Stomach (tissue), 19 donors: ENCODE measurements at places on chromosomes 3 and 15.
A peak's percentile ranks its signal among the peaks of the same experiment; 100 is the strongest.

DNA sequence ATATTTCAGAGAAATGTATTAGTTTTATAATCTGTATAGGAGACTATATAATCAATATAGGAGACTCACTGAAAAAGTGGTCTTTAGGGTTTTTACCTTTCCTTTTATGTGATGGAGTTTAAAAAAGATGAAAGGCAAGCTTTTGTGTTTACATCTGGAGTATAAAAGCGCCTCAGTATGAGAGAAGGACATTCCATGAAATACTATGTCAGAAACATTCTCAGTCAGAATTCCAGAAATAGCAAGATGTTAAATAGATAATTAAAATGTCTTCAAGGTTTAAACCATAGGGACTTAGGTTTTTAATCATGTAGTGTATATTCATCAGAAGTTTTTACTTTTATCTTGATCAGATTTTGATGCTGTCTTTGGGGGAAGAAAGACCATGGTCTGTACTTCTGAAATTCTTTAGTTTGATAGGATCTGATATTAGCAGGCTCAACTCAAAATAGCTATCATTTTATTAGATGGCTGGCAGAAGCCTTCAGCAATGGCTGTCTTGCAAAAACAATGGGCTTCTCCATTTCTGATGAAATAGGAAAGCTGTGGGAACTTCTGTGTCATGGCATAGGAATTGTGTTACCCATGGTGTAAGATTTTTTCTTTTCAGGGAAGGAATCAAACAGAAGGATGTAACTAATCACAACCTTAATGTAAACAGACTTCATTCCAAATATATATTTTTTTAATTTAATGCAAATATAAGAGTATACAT lies 209.6 kb upstream of the PLSCR5 start:
- no peak for DNase-seq

GRCh38 chr3:46114323-46114988 lies 87.2 kb upstream of the XCR1 start:
- no peak for DNase-seq

- no peak for DNase-seq
These were observed 238.0 kb upstream of the EOMES start for GRCh38 chr3:27960133-27960532.

DNA sequence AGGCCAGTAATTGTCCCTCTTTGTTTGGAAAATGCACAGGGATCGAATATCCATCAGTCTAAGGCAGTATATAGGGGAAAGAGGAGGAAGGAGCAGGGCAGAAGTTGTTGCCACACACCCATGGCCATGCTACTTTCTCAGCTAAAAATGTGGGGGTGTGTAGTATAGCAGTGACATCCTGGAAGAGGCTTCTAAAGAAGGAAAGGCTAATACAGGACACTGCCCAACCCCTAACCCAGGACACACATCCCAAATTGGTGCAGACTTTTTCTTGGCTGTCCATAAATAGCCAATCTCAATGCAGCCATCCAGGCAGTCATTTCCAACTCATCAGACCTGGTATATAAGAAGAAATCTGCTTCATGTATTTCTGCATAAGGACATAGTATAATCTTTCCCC lies 33.1 kb upstream of the LRRN1 start:
- DNase-seq = no peak

DNA sequence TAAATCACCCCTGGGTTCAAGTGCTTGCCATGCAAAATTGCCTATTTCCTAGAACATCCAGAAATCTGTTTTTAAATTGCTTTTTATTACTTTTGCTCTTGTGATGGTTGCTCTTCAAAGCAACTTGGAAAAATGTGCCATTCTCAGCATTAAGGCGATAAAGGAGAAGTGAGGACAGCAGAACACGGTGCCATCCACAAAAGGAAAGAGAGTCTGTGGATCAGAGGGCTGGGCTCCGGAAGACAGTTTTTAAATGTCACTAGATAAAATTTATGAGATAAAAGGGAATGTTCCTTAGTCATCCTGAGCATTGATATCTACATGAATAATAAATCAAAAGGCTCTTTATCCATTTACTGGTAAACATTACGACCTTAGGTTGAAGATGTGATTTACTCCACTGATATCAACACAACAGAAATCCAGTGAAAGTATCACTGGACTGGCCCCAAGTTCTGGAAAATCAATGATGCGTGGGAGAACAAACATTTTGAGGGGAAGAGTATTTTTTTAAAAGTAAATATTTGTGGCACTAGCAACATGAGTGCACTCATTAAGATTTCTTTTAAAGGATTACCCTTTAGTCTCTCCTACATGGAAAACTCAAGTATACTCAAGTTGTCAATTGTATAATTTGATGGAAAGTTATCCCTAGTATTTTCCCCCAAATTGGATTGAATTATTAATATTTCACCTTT lies 554.7 kb downstream of the FHIT start:
- no peak for DNase-seq

- DNase-seq = no peak
These were observed 8.2 kb downstream of the SLC6A6 start for GRCh38 chr3:14410503-14411165.

DNA sequence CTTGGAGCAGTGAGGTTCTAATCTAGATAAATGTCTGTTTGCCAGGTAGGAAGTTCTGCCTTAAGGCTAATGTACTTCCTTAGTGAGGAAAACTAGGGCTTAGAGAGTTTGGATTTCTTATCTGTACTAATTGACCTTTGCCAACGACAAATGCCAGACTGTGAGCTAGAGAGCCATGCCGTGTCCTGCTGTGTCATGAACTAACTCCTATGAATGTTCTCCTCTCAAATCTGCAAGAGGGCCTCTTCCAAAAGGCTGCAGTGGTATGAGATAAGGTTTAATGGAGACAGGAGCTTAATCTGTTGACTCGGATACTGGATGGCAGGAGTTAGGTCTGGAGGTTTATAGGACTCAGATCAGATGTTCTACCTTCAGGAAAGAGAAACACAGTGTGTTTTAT lies 524.9 kb downstream of the NTRK3 start:
- no peak for DNase-seq

GRCh38 chr15:85445361-85445760 lies 65.0 kb downstream of the AKAP13 start:
- no peak for DNase-seq

GRCh38 chr3:105274536-105274935 lies 92.2 kb upstream of the ALCAM start:
- no peak for DNase-seq

GRCh38 chr15:65115086-65115485 lies at the start of gene UBAP1L:
TSS of gene UBAP1L (minus strand) at chr15:65115200. CDS start at chr15:65106215, 8,985 bp downstream.
- no peak for DNase-seq

DNA sequence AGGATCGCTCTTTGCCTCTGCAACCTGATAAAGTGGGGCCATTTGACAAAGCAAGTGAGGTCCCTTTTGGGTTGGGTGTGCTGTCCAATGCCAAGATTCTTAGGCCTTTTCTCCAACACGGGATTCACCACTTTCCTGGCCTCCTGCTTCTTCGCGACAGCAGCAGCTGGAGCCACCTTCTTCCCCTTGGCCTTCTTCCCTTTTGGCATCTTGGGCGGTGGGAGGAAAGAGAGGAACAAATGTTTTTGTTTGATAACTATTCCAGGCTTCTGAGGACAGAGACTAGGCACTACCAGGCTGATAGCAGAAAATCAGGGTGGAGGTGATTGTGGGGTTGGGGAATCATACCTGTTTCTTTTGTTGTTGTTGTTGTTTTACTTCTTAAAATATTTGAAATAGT lies 30.0 kb upstream of the FAM81A start:
- no peak for DNase-seq

GRCh38 chr15:100211855-100212850 lies 129.6 kb downstream of the ADAMTS17 start:
- DNase-seq = peak; percentile 70

- DNase-seq = no peak
These were observed 60.0 kb downstream of the CCK start for GRCh38 chr3:42205800-42206514.

GRCh38 chr15:75335313-75335704 lies 554 bp upstream of the COMMD4 start:
- DNase-seq = no peak

DNA sequence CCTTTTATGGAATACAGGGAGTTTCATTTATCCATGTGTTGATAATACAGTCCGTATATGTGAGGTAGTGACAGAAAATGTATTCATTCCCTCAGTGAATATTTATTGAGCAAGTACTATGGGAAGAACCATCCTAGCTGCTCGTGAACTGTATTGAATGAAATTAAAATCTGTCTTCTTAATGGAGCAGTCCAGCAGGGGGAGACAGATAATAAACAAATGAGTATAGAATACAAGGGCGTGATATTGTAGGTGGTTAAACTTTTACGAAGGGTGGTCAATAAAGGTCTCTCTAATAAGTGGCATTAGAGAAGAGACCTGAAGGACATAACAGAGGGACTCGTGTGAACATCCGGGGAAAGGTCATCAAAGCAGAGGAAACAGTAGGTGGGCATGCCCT lies 62.7 kb upstream of the OSTN start:
- DNase-seq = no peak

- no peak for DNase-seq
These were observed 180.7 kb upstream of the GRM7 start for GRCh38 chr3:6680119-6680806.

- no peak for DNase-seq
These were observed 59.6 kb upstream of the IQSEC1 start for GRCh38 chr3:13132731-13133410.

DNA sequence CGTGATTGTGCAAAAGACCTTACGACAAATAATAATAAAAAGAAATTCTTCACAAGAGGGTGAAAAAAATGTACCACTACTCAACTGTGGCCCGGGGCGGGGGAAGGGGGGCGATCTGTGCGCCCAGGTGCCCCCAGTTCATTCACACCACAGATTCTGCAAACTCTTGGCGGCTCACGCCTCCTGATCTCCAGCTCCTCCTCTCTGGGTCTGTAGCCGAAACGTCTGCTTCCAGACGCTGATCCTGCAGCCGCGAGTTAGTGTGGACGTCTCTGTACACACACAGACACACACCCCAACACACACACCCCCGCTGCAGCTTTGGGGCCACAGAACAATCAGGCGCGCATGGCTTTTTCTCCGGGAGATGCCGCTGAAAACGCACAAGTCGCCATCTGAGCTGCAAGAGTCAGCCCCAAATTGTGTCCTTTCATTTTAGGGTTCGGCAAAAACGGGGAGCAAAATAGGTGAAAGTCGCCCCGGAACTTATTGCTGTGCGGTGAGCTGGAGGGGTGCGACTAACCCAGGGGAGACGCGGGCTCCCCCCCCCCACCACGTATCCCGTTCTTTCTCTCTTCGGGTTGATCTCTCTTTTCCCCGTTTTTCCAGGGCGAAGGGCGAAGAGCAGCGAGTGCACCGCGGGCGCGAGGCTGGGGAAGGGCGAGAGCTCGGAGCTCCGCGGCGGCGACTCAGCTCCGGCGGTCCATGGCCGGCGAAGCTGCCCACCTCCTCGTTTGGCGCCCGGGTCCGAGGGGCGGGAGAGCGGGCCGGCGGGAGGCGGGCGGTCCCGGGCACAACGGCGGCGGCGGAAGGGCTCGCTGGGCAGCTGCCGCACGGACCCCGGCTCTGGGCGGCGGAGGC lies 505 bp upstream of the WNT5A start:
- peak; percentile 73 for DNase-seq

DNA sequence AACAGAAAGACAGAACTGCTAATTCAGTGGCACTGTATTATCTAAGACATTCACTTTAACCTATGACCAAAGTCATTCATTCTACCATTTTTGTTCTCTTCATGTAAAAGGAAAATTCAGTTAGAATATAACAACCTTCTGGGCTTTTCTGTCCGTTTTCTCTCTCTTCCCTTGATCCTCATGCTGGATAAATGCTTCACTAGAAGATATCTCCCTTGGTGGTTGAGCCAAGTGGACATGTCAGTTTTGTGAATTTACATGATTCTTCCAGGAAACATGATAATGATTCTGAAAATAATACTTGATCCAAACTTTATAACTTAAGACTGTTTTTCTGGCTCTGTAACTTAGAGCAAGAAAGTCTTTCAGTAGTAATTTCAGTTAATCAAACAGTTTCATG lies 1012.2 kb downstream of the SQOR start:
- no peak for DNase-seq

DNA sequence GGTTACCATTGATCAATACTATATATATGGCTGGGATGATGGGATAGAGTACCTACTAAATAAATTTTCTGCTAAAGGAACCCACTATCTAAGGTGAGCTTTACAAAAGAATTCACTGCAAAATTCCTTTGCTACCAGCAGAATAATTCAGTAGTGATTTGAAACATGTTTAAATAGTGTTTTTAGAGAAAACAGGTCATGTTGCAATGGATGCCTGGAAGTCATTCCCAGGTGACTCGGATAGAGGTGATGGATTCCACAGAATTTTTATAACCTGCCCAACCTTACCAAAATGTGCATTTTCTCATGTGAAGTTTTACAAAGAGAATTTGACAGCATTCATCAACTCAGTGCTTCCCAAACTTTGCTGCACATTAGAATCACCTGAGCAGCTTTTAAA lies 53.2 kb downstream of the CEP152 start:
- no peak for DNase-seq

DNA sequence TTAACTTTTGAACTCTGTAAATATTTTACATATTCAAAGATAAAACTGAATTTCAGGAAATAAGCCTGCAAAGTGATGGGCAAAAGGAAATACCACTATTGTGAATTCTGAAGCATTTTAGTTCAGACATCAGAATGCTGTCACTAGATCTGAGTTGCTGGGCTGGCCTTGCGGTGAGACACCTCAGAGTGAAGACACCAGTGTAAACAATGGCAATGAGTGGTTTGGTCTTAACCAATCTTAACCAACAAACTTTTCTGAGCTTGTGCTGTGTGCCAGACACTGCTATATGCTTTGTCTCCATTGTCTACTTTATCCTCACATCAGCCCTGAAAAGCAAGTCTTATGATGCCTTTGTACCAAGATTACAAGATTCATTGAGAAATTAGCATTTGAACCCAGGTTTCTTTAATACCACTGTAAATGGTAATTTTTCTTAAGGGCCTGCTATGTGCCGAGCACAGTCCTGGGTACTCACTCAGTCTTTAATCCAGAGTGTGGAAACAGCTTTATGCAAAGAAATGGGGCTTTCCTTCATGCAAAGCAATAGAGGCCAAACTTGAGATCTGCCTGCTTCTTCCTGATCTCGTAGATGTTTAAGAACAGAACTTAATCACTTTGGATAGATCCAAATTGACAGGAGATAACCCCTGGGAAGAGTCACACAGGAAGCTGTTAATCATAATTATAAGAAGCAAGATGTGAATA lies 55.0 kb downstream of the TMEM39A start:
- no peak for DNase-seq

DNA sequence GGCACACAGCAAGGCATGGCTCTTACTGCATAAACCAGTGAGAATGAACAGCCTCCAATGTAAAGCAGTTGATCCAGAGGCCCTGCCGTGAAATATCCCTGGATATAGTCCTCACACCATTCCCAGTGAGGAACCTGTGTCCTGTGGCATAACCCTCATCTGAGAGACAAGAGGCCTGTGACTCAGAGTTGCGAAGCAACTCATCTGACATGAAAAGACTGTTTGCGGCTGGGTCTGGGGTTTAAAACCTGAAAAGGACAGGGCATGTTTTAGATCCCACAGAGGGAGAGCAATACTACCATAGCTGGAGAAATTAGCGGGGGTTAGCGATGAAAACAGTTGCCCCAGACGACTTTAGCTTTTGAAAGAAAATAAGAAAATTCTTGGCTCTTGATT lies 165.3 kb upstream of the BHLHE40 start:
- DNase-seq = no peak
